Urothelium cell line (cell line): ENCODE measurements at places on chromosomes 1 and 21.

GRCh38 chr1:15507278-15507677 is 16.7 kb downstream of the CASP9 start:
- DNase-seq, result no peak

DNA sequence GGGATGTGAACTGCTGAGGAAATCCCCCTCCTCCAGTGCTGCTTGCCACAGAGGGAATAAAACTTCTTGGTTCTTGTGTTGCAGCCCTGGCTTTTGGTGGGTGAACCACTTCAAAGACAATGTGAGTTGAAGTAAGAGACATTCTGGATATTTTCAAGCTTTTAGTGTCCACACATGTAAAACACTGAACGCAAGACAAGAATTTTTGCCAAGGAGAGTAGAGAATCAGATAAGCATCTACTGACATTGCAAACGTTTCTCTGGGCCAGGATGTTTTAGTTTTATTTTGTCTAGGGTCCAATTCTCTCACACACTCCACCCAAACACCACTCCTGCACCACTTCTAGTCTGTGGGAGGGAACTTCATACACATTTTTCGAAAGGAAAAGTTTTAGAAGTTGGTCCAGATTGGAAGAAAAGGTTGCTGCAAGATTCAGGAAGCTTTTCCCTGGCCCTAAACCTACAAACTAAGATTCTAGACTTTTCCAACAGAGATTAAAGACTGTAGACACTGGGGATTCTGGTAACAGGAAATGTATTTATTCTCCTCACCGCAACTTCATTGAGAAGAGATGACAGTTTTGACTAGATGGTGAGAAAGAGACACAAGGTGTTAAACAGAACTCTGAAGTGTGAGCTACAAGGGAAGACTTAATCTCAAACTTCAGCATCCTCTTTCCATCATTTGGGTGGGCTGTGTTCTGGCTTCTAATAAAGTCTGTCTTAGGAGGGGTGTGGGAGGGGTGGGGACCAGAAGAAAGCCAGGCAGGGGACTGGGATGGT is 16.1 kb downstream of the FASLG start:
- DNase-seq, result no peak

DNA sequence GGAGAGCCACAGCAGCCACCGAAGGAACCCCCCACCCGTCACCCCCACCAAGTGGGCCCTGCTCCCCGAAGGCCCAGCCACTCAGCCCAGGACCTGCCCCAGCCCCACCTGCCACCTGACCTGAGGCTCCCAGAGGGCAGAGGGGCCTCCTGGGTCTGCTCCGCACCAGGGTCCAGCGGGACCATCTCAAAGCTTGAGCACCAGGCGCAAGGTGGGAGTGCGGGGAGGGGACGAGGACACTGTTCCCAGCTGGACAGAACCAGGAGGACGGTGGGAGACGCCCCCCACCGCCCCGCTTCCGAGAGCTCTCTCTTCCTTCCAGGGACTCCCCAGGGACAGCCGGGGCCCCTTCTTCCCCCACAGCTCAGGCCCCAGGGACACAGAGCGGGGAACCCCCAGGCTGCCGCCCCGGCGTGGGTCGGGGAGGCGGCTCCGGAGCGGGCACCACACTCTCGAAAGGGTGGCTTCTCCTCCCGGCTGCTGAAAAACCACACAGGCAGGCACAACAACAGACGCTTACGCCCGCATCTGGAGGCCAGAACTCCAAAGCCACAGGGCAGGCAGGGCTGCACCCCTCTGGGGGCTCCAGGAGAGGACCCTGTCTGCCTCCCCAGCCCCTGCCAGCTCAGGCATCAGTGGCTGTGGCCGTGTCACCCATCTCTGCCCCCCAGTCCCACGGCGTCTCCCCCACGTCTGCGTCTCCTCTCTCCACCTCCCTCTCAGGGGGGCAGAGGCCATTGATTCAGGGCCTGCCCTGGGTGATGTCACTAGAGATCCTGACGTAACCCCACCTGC is 1.9 kb upstream of the TTLL10 start:
- DNase-seq, result no peak

DNA sequence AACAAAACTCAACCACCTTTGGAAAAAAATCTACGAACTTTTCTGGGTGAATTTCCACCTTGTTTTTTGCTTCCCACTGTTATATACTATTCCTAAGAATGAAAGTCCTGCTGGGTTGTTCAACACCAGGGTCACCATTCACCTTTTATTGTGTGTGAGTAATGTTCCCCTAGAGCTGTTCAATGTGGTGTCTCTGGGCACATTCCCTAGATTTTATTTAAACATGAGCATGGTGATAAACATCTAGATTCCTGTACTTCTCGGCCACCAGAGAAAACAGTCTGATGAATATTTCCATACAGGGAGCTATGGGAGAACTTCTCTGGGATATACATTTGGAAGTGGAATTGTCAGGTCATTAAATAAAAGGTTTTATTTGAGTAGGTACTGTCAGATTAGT is 13.0 kb downstream of the FMN2 start:
- DNase-seq, result no peak

- no peak for DNase-seq
Measured at GRCh38 chr1:42157667-42158066, 4.5 kb downstream of the GUCA2B start.

DNA sequence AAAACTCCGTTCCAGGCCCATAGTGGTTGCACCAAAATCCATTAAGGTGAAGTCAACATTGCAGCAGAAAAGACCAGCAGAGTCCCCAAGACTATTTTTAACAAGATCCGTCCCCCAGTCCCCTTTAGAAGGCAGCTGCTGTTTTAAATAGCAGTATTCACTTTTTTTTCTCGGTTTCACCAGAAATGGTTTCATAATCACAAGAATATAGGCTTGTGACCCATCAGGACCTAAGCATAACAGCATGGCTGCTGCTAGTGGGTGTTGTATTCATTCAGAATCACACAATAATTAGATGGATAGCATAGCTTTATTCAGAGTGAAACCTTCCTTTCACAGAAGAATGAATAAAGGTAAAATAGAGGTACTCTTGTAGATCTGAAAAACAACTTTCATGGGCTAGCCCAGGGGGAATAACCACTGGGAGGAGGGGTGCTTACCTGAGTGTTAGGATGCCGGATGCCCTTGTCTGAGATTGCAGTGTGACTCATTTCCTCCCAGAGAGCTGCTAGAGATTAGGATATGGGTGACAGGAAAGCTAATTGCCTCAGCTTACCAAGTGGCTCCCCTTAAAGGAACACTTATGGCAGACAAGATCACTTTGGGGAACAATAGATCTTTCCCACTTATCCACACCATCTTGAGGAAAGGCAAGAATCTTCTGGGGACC is 35.0 kb downstream of the ACKR1 start:
- no peak for DNase-seq

GRCh38 chr1:45023663-45024062 is 11.6 kb downstream of the UROD start:
- DNase-seq, result no peak

DNA sequence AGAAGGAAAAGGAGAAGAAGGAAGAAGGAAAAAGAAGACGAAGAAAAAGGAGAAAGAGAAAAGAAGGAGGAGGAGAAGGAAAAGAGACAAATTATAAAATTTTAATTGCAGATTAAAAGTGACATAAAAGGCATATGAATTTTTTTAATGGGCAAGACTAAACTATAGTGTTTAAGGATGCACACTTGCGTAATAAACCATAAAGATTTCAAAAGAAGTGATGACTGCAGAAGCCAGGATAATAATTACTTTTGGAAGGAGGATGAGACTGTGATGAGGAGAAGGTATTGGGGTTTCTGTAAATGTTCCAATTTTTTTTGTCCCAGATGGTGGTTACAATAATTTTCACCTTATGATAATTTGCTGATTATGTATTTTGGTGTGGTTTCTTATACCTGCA is 243.1 kb upstream of the PKN2 start:
- DNase-seq, result no peak

- no peak for DNase-seq
Measured at GRCh38 chr1:46790446-46791101, 8.3 kb upstream of the CYP4B1 start.

- DNase-seq, result no peak
Measured at GRCh38 chr1:35544976-35545375, 12.2 kb downstream of the KIAA0319L start.

DNA sequence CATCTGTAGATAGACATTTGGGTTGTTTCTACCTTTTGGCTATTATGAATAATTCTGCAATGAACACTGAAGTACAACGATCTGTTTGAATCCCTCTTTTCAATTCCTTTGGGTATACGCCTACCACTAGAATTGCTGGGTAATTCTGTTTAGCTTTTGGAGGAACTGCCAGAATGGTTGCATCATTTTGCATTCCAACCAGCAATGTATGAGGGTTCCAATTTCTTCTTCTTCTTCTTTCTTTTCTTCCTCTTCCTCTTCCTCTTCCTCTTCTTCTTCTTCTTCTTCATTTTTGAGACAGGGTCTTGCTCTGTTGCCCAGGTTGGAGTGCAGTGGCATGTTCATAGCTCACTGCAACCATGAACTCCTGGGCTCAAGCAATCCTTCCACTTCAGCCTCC is 13.8 kb upstream of the THEM5 start:
- no peak for DNase-seq
